ENCODE measurements at places on chromosomes 2 and 18. TPM values are rescaled to one million over a fixed set of nuclear protein-coding genes. Genes with fewer than 3 reads are reported as not detected.

Gene GKN1
- total RNA-seq: not detected

Gene DYNAP
- not detected for total RNA-seq

Gene LHCGR
- not detected for total RNA-seq

Gene LINC00305
- not detected for total RNA-seq

Gene TCF23
- total RNA-seq: not detected

Gene PAIP2B
- total RNA-seq: 1.0 TPM

Gene EGR4
- not detected for total RNA-seq

Gene AFF3
- total RNA-seq: under 0.01 TPM

Gene TMEM18
- total RNA-seq: 8.5 TPM

Gene KANSL1L
- 12.2 TPM for total RNA-seq

Gene ICA1L
- 0.89 TPM for total RNA-seq

Gene DCDC2C
- 0.13 TPM for total RNA-seq

Data from dermis microvascular lymphatic vessel endothelial cell (primary cell).